ENCODE measurements at places on chromosomes 6 and 20.

DNA sequence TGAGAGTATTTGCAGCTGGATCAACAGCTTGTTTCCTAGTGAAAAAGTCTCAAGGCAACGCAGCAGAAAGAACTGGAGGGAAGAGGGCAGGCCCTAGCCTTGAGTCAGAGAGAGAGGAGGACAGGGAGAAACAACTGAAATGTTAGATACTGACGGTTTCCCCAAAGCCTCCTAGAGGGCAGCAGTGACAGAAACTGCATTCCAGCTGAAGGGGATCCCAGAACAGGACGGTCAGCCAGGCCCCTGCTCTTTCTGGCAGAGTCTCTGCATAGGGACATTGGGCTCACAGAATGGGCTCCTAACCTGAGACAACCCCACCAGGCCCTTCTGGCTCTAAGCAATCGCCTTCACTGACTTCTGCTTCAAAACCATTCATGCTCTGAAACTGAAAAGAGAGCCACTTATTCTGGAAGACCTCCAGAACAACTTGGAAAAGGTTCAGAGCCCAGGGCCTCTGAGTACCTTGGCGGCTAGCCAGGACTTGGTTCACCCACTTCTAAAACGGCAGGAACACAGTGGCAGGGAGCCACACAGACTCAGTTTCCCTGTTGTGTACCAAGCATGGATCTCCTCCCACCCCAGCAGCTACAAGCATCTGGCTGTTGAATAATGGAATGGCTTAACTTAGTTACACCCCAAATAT is 72.9 kb downstream of the PSMB1 start:
- no peak for DNase-seq

- no peak for DNase-seq
These were observed 43.4 kb upstream of the HINT3 start for GRCh38 chr6:125913145-125913544.

- peak; percentile 85 for DNase-seq
These were observed 5.5 kb upstream of the NTSR1 start for GRCh38 chr20:62702895-62703852.

- no peak for DNase-seq
These were observed 104.3 kb downstream of the RNF144B start for GRCh38 chr6:18491308-18492045.

- no peak for DNase-seq
These were observed 144.0 kb downstream of the CCDC170 start for GRCh38 chr6:151637814-151638213.

DNA sequence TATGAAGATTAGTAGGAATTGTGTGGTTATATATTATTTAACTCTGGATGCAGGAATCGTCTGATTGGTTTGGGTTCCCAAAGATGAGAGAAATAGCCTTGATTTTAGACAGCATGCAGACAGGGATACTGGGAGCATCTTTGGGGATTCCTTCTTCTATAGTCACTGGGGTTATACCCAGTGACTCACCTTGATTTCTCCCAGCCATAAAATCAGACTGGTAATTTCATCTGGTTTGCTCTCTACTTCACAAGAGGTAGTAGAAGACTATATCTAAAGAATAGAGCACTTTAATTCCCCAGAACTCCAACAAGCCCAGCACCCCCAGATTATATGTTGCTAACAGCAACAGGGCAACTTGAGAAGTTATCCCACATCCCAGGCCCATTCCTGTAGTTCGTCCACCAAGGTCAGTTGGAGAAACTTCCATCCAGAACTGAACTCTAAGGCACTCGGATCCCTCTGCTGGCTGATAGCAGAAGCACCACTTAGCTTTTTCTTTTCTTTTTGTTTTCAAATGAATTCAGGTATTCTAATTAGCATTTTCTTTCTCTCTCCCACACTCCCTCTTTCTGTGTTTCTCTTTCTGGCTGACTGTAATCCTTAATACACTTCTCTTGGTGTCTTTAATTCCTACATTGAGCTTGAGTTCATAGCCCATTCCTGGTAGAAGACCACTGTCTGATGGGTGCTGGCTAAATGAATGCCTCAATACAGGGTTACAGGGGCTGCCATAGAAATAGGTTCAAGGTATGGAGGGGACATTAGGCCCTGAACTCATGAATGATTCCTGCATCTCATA is 20.4 kb upstream of the EFHC1 start:
- peak; percentile 11 for DNase-seq

DNA sequence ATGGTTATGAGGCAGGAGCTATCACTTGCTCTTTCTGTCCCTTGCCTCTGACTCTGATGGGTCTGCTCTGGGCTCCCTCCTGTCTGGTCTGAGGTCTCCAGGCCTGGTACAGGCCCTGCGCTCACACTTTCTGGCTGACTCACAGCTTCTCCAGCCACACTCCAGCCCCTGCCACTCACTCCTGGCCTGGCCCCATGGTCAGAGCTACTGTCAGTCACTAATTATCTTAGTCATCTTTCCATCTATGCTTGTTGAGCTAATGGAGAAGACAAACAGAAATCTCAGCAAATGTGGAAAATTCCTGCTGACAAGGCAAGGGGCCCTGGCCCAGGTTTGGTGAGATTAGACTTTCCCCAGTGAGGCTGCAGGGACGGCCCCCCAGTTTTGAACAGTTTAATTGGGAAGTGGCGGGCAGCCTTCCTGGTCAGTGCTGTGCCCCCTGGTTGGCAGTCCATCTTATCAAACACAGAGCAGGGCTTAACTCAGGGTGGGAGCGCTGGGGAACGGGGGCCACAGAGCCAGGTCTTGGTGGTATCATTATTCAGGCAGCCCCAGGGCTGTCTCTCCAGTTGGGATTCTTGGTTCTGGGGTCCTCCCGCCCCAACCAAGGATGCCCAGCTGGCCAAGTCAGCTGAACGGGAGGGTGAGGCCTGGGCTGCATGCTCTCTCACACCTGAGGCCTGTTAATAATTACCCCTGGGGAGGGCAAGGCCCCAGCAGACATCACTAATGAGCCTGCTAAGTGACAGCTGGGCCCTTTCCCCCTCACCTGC is 63.4 kb downstream of the VEGFA start:
- peak; percentile 87 for DNase-seq

GRCh38 chr6:20802596-20802995 is 268.3 kb downstream of the CDKAL1 start:
- peak; percentile 56 for DNase-seq

- no peak for DNase-seq
These were observed 26.7 kb upstream of the ADA start for GRCh38 chr20:44678242-44678641.

DNA sequence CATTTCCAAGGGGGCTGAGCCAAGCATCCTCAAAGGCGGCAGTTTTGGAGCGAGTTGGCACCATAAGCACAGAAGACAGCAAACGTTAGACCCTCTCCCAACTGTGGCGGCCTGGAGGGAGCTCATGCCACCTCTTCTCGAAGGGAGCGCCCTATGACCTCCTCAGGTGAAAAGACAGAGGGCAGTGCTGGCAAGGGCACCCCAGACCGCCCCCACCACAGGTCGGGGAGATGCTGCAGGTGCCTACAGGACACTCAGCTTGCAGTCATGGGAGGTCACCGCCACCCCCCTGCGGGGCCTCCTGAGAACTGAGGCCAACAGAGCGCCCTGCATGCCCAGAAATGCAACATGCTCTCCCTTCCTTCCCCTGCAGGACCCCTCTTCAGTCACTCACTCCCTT is 45.1 kb upstream of the BHLHE23 start:
- DNase-seq, result no peak

GRCh38 chr6:52407467-52407866 is 12.7 kb upstream of the EFHC1 start:
- DNase-seq, result peak; percentile 5

- peak; percentile 90 for DNase-seq
These were observed 6.0 kb downstream of the SYTL3 start for GRCh38 chr6:158655569-158656450.

DNA sequence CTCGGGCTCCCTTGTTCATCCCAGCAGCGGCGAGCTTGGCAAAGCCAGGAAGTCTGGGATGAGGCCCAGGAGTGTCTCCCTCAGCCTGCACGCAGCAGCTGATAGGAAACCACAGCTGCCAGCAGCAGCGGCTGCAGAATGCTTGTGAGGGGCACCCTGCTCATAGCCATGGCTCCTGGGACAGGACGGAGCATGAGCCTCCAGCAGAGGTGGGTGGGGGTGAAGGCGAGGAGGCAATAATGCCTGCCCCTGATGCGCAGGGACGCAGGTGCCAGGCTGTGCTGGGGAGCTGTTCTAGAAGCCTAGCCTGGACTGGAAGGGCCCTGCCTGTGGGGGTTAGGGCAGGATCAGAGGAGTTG is 157.9 kb downstream of the CD83 start:
- no peak for DNase-seq

GRCh38 chr6:156851454-156851921 is 74.3 kb downstream of the ARID1B start:
- DNase-seq, result no peak

GRCh38 chr6:25107218-25107617 is 171.5 kb upstream of the RIPOR2 start:
- DNase-seq, result no peak

- DNase-seq, result no peak
These were observed 95.1 kb downstream of the TIAM2 start for GRCh38 chr6:155090166-155090565.

- DNase-seq, result peak; percentile 95
These were observed 78.7 kb downstream of the SGK1 start for GRCh38 chr6:134238960-134239795.

GRCh38 chr6:84062519-84063154 is 29.1 kb downstream of the MRAP2 start:
- no peak for DNase-seq

GRCh38 chr20:61120595-61121515 is 131.2 kb upstream of the CDH4 start:
- DNase-seq, result peak; percentile 92

GRCh38 chr6:3287308-3287707 is 28.6 kb downstream of the PSMG4 start:
- DNase-seq, result no peak

DNA sequence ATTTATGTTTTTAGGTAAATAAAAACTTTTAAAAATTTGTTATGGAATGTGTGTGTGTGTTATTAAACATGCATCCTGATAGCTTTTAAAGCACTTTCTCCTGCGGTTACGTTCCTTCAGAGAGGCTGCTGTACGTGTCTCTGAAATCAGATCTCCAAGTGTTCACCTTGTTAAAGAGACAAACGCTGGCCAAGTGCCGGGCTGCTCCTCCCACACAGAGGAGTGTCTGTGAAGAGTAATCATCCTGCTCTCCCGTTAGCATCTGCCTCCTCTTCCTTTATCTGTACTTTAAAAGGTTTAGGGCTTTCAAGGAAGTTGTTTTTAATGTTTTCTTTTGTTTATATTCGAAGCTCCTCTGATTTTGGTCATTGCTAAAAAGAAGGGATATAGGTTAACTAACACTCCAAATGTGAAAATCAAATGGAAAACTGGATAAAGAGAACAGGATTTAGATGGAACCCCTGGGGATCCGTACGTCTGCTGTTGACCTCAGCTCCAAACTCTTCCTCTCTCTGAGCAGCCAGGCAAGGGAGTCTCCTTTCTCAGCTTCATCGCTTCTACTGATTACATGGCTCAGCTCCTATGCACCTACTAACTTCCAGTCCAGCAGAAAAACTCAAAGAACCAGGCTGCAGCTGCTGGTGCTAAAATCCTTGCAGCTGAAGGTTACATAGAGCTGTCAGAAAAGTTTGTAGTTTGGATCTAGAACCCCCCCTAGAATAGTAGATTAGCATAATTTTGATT is 20.0 kb downstream of the IRF4 start:
- DNase-seq, result no peak

GRCh38 chr6:29828471-29828797 is 809 bp downstream of the HLA-G start:
- no peak for DNase-seq

DNA sequence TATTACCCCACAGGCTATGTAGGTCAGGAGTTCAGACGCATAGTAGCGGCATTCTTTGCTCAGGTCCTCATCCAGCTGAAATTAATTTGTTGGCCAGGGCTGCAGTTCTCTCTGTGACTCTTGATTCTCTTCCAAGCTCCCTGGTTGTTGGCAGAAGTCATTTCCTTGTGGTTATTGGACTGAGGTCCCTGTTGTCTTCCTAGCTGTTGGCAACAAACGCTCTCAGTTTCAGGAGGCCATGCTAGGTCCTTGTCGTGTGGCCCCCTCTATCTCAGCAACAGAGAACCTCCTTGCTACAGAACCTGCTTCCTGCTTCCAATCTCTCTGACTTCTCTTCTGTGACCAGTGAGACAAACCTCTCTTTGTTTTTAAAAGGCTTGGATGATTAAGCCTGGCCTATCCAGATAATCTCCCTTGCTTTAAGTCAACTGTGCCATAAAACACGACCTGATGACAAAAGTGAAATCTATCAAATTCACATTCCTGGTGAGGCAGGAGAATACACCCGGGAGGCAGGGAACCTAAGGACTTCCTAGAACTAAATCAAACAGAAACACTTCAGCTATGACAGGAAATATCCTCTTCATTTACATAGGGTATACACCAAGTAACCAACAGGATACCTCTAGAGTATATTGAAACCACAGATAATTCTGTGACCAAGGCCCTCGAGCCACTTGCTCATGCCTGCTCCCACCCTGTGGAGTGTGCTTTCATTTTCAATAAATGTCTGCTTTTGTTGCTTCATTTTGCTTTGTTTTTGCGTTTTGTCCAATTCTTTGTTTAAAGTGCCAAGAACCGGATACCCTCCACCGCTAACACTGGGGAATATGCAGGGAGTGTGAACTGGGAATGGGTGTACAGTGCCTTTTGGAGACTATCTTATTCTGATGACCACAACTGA is 196.0 kb downstream of the BTBD3 start:
- no peak for DNase-seq

DNA sequence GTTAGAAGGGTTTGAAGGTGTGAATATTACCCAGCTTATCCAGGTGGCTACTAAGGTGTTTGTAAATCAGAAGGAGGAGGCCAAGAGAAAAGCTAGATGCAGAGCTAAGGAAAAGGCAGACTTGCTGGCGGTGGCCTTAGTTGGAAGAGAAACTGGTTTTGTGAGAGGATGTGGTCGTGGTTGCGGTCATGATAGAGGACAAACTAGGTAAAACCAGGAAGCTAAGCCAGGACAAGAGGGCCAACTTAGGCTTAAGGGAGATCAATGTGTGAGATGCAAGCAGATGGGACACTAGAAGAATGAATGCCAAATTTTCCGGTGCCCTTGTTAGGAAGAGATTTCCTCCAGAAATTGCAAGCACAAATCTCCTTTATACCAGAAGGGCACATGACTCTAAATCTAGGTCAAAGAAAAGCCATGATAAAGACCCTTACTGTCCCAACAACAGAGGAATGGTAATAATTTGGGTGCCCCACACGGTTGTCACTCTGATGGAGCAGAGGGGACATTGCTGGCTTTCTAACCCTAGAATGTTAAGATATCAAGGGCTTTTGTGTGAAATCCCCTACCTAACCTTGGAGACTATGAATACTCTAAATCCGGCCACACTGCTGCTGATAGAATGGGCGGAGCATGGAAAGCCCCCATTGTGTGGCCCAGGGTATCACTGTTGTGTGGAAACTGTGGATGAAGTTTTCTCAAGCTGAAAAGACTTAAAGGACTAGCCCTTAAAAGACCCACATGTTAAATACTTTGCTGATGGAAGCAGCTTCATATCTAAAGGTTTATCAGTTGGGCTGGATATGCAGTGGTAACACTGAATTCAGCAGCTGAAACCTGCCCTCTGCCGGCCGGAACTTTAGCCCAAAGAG is 7.8 kb downstream of the IL22RA2 start:
- DNase-seq, result peak; percentile 54

GRCh38 chr6:153590411-153590810 is 448.6 kb upstream of the OPRM1 start:
- DNase-seq, result no peak

GRCh38 chr20:22217712-22218352 is 366.5 kb downstream of the FOXA2 start:
- DNase-seq, result no peak

- DNase-seq, result no peak
These were observed 294.2 kb upstream of the TCF21 start for GRCh38 chr6:133594652-133595110.

GRCh38 chr6:15257357-15258132 is 11.7 kb downstream of the JARID2 start:
- DNase-seq, result no peak
